ENCODE measurements at places on chromosomes 7 and 10.

DNA sequence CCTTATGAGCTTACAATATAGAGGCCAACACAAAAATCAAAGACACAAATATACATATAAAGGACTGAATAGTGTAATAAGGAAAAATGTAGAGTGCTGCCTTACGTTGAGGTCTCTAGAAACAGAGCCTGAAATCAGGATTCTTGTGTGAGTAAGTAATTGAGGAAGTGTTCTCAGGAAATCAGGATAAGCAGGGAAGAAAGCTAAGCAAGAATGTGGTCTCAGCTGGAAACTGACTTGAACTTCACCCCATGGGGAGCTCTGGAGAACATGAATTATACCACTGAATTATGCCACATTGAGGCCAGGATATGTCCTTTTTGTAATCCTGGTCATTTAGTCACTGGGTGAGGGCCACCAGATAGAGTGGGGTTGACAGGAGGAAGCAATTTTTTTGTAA, 191.9 kb downstream of the ETV1 start:
- no peak for DNase-seq

DNA sequence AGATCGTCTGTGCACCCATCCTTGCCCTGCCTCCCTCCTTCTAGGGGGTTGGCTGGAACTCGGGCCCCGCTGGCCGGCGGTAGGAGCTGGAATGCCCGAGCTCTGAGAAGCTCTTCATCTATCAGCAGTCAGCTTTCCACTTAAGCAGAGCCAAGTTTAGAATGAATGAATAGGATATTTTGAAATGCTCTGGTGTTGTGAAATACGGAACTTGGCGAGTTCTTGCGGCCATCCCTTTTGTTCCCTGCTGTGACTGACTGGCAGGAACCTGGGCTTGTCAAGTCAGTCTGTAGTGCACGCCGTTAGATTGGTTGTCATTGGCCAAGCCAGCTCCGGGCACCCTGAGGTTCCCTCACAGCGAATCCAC, 33.3 kb downstream of the FOXK1 start:
- no peak for DNase-seq

- DNase-seq = no peak
Observed at GRCh38 chr10:42734536-42734935, 48.1 kb upstream of the BMS1 start.

- DNase-seq = no peak
Observed at GRCh38 chr10:77011874-77012811, 625.5 kb downstream of the KCNMA1 start.
